Sciatic nerve (tissue), 2 donors: ENCODE measurements at places on chromosomes 3 and 15. TPM values are rescaled to one million over a fixed set of nuclear protein-coding genes. Genes with fewer than 3 reads are reported as not detected.

DNA sequence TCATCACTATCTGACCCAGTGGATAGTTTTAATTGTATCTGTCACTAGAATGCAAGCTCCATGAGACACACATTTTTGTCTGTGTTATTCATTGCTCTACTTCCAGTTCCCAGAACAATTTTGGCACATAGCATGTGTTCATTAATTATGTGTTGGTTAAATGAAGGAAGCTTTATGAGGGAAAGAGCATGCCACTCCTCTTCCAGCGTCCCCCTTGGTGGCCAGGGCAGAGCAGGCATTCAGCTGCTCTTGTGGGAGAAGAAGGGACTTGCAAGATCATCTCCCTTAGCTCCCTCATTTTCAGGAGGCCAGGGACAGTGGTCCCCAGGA is 489 bp upstream of the GALNT15 start:
- no peak for DNase-seq

DNA sequence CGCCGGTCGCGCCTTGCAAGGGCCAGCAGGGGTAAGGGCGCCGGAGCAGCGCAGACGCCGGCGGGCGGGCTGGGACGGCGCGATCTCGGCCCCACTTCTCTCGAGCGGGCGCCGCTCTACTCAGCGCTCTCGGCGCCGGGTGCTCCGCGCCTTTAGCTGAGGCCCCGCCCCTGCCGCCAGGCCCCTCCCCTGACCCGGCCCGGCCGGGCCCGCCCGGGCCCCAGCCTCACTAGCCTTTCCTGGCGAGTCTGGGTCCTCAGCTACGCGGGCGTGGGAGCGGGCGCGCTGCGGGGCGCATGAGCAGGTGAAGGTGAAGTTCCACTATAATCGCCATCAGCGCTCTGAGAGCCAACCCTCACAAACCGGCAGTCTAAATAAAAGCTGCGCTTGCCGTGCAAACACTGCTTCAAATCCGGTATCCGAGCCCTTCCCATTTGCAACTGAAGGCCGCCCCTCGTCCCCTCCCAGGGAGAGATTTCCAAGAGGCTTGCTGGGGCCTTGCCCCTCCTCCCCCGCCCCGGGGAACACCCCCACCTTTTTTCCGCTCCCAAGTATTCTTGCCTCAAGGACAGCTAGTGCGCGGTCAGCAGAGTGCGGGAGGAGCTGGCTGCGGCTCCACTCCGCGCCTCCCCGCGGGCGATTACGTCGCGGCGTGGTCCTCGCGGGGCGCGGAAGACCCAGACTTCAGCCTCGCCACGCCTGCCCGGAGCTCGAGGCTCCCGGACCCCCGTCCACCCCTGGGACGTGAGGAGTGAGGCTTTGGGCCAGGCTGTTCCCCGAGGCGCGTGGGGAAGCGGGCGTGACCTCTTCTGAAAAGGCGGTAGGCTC is at the start of gene RPP25:
Gene RPP25 (minus strand): TSS at position 125 of the 828 bp plus-strand sequence. CDS start 189 bp downstream, outside the sequence.
- DNase-seq, result peak; percentile 87

DNA sequence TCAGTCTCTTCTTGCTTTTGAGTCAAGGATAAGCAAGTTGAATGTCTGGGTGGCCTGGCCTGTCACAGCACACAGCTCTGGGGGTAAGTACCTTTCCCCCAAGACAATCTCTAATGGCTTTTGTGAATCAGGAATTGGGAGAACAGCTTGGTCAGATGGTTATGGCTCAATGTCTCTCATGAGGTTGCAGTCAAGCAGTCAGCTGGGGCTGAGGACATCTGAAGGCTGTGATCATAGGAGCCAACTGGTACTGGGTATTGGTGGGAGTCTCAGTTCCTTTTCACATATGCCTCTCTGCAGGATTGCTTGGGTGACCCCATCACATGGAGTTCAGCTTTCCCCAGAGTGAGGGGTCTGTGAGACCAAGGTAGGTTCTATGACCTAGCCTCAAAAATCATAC is 33.0 kb upstream of the TMEM158 start:
- no peak for DNase-seq

DNA sequence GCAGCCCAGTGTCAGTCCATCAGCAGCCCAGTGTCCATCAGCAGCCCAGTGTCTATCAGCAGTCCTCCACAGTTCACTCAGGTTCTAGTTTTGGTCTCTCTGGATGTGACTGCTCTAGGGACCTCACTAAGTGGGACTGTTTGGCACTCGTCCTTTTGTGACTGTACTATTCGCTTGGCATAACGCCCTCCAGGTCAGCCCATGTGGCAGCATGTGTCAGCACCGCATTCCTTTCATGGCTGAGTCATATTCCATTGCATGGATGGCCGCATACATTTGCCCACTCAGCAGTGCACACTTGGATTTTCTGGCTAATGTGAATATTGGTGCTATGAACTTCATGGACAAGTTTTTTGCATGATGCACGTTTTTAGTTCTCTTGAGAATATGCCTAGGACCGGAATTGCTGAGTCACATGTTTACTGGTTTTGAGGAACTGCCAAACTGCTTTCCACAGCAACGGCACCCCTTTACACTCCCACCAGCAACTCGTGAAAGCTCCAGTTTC is 16.4 kb downstream of the CHST13 start:
- DNase-seq, result peak; percentile 52

- DNase-seq, result no peak
These were observed 3.3 kb downstream of the TPM1 start for GRCh38 chr15:63045879-63046278.

GRCh38 chr3:119098619-119099222 is 47.2 kb upstream of the TEX55 start:
- DNase-seq, result no peak

DNA sequence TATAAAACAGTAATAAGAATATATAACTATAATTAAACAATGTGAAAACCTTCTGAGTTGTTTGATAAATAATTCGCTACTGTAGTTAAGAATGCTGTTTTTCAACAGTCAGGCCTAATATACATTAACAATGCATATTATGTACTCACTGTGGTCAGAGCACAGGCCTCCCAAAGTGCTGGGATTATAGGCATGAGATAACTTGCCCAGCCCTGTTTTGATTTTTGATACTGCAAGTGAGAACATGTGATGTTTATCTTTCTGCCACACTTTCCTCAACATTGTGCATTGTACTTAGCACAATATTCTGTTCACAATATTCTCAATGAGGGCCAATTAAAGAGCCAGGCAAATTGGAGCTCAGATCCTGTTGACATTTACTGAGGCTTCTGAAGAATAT is 274.5 kb upstream of the RARB start:
- DNase-seq, result no peak

- DNase-seq, result no peak
These were observed 159.1 kb upstream of the EOMES start for GRCh38 chr3:27880969-27881892.

DNA sequence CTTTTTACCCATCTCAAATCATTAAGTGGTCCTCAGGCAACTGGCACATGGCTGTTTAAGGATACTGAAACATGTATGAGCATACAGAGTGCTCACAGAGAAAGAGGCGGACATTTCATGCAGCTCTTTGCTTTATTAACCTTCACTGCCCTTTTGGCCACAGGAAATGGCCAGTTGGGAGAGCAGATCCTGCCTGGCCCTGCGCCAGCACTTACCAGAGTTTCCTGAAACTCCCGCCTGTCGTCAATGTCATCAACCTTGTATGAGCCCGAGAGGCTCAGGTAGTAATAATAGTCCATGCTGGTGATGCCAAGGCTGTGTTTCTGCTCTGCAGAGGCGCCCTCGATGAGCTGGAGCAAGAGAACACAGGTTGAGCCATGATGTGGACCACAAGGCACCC is 17.8 kb downstream of the LDHAL6B start:
- DNase-seq, result no peak

GRCh38 chr3:190169877-190170276 is 49.2 kb upstream of the P3H2 start:
- DNase-seq, result no peak

GRCh38 chr3:11198495-11198894 is 44.2 kb downstream of the HRH1 start:
- no peak for DNase-seq

DGKG gene
- 2.1 TPM for total RNA-seq

AP3B2 gene
- 2.4 TPM for total RNA-seq

PEX5L gene
- total RNA-seq, result 70.6 TPM

ESYT3 gene
- total RNA-seq, result 12.6 TPM
